Stimulated activated CD8-positive, alpha-beta memory T cell treated with anti-CD3 and anti-CD28 coated beads, Interleukin-15, amount 100 ng/mL, for 4 hours (primary cell): ENCODE measurements at places on chromosomes 4 and X.

- no peak for DNase-seq
Measured at GRCh38 chrX:276581-277201, 4.5 kb upstream of the PLCXD1 start.

DNA sequence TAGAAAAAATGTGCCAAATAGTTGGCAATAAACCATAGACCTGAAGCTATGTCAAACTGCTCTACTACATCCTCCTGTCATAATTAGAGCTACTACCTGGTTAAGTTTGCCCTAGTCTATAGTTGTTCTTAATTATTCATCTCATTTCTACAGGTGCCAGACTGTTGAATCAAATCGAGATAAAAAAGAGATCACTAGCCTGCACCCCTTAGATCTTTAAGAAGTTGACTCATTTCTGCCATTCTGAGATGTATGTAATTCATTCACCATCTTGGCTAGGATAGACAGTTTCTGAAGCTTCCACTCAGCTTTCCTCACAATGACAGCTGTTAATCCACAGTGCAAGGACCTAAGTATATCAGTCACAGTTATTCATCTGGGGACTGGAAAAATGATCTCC lies 452.1 kb upstream of the BOD1L1 start:
- DNase-seq: no peak

DNA sequence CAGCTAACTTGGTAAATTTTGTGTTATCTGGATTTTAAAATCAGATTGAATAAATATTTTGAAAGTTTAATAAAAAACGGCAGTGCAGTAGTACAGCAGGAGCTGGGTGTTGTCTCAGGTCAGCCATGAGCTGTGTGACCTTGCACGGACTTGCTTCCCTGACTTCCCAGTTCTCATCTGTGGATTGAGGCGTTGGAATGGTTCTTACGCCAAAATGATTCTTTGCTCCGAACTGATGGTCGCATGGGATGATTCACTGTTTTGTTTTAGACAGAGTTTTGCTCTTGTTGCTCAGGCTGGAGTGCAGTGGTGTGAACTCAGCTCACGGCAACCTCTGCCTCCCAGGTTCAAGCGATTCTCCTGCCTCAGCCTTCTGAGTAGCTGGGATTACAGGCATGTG lies 45.0 kb downstream of the RGS12 start:
- DNase-seq: no peak

DNA sequence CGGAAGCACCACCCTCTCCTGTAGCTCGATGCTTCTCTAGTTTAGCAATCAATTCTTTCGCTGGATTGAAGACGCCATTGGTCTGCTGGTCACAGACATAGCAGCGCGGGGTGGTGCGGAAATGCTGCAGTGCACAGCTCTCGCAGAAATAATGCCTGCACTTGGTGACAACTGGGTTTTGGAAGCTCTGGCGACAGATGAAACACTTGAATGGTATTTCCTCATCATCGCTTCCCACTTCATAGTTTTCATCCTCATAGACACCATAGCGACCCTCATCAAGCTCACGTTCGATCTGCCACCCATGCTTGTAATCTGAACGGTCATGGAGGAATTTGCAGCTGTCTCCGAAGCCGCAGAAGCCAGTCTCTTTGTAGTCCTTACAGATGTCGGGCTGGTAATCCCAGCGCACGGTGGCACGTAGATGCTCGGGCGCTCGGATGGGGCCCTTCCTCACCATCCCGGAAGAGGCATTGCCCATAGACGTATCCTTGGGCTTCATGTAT lies 854 bp downstream of the RNF113A start:
- no peak for DNase-seq

- DNase-seq: no peak
Measured at GRCh38 chr4:184280591-184281071, 63.0 kb upstream of the ENPP6 start.

DNA sequence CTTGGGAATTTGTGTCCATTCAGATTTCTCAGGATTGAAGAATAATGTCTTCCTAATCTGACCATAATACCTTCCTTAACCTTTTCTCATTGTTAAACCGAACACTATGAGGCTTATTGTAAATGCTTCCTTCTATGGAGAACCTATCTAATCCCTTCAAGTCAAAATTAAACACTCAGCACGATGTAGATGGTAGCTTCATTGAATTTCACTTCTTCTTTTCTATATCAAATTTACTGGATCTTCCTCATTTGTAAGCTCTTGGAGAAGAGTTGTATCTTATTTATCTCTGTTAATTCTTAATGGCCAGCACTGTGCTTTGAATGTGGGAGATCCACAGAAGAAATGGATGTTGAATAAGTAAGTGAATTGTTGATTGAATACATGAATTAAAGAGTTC lies 109.0 kb upstream of the RAPGEF2 start:
- no peak for DNase-seq

- no peak for DNase-seq
Measured at GRCh38 chrX:119638725-119639471, 32.7 kb upstream of the NKRF start.

DNA sequence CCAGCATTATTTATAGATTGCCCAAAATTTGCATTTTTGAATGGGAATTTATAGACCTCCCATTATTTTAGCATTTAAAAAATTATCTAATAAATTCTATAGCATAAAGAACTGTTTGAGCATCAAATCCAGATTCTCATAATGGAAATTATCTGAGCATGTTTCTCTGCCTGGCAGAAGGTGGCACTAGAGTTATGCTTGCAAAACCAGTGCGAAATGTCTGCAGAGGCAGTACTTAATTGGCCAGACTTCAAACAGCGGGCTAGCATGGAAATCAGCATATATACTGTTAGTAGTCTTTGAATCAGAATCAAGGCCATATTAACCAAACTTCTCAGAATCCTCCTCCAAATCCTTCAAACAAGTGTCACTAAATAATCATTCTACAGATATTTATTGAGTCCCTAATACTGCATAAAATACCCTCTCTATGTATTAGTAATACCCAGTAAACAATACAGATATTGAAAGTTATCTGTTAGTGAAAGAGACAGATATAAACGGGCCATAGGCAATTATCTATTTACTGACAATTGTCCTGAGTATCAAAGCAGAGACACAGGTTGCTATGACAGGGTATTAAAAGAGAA lies 78.7 kb upstream of the DCLK2 start:
- no peak for DNase-seq

GRCh38 chrX:80388206-80388605 lies 32.0 kb upstream of the TENT5D start:
- no peak for DNase-seq

DNA sequence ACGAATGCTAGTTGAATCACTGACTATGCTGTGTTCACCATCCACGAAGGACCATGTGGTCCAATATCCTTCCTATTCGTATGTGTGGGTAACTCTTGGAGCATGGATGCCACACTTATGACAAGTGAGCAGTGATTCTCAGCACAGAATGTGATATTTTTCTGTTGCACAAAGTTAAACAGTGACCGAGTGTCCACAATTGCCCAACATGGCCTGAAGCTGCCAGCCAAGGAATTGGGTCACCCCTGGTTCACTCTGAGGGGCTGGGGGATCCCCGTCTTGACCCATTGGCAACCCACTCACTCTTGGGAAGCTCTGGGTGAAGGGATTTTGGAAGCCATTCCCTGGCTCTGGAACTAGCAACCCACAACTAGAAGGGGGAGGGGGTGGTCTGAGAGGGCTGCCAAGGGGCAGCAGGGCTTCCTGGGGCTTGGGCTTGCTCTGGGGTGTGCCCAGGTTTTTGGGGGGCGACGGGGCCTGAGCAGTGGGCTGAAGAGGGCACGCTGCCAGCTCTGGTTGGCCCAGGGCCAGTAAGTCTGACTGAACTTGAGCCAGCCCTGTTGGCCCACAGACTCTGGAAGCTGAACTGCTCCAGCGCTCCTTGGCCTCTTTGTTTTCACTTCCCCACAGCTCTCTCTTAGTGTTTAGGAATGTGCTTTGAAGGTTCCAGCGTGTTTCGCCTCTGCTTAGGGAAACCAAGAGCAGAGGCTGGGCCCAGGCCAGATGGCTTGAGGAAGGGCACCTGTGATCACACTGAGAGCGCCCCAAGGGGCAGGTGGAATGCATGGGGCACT lies 43.1 kb upstream of the BCOR start:
- no peak for DNase-seq

- DNase-seq: no peak
Measured at GRCh38 chrX:106672527-106672926, 54.0 kb upstream of the RNF128 start.

DNA sequence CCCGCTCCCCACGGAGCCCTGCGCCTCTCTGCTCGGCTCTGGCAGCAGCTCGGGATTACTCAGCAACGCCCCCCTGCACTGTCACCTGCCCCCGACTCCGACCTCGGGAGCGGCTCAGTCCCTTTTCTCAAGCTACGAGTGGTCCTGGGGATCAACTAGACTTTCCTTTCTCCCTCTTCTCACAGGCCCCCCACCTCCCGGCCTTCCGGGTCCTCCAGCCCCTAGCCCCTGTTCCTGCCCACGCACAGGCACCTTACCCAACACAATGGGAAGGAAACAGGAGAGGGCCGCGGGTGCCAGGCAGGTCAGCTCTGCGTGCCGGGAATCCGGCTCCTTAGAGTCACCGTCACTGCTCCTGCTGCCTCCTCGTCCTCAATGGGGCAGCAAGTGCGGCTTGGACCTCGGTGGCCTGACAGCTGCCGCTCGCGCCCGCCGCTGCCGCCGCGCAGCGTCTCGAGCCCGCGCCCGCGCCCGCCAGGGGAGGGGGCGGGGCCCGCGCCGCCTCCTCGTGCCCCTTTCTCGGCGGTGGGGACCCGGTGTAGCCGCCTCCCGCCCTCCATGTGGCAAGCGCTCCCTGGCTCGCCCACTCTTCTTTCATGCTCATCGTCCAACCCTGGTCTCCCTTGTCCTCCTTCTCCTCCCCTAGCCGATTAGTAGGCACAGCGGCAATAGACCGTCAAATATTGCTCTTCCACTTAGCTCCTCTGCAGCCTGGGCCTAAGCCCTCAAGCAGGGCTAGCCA lies at the start of gene RAB9B:
RAB9B (minus strand) TSS at position 455 of the 742 bp plus-strand sequence. CDS start 6,473 bp downstream, outside the sequence.
- DNase-seq: peak; percentile 34

- no peak for DNase-seq
Measured at GRCh38 chrX:68994135-68994890, 165.5 kb downstream of the EFNB1 start.

DNA sequence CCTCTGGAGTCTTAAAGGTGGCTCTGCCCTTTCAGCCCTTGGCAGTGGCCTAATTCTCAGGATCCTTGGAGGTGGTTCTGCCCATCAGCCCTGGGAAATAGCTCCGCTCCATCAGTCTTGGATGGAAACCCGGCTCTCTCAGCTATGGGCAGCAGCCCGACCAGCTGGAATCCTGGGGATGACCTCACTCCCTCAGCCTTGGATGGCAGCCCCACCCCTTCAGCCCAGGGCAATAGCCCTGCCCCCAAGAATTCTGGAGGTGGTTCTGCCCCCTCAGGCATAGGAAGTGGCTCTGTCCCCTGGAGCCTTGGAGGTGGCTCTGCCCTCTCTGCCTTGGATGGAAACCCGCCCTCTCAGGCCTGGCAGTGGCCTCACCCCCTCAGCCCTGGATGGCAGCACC lies 127.7 kb downstream of the RBMX2 start:
- no peak for DNase-seq

DNA sequence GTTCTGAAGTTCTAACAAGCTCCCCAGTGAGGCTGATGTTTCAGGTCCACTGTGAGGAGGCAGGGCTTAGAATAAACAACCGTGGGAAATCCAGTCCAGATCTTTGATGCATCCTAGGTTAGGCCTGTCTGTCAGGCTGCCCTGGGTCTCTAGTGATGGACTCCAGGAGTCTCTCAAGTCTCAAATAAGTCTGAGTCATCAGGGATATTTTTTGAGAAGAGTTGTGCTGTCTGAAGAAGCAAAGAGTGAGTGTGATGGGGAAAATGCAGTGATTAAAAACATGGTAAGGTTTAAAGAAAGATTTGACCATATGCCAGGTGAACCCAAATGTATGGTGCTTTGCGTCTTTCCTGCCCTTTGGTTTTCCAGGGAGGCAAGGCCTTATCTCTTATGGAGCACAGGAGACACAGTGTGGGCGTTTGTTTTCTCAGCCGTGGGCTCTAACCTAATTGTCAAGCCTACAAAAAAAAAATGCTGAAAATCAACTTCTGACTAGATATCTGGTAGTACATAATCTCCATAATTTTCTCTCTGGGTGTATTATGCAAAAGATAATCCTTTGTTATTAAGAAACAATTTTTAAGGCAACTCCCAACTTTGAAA lies 100.7 kb downstream of the PTTG2 start:
- DNase-seq: no peak

GRCh38 chrX:133359466-133359865 lies 55.8 kb downstream of the GPC4 start:
- no peak for DNase-seq
